ENCODE measurements at places on chromosomes 4 and X.

DNA sequence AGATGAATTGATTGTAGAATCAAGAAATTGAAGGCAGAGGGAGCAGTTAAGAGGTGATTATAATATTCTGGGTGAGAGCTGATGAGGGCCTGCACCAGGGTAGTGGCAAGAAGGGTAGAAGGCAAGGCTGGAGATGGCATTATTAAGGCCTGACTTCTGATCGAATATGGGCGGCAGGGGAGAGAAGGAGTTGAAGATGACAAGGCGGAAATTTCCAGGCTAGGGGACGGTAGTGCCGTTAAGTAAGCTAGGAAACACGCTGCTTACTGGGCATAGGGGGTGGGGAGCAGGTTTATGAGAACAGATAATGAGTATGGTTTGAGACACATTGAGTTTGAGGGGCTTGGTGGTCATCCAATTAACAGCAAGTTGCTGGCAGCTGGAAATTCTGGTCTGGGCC lies 19.5 kb downstream of the BCORL1 start:
- DNase-seq: no peak

DNA sequence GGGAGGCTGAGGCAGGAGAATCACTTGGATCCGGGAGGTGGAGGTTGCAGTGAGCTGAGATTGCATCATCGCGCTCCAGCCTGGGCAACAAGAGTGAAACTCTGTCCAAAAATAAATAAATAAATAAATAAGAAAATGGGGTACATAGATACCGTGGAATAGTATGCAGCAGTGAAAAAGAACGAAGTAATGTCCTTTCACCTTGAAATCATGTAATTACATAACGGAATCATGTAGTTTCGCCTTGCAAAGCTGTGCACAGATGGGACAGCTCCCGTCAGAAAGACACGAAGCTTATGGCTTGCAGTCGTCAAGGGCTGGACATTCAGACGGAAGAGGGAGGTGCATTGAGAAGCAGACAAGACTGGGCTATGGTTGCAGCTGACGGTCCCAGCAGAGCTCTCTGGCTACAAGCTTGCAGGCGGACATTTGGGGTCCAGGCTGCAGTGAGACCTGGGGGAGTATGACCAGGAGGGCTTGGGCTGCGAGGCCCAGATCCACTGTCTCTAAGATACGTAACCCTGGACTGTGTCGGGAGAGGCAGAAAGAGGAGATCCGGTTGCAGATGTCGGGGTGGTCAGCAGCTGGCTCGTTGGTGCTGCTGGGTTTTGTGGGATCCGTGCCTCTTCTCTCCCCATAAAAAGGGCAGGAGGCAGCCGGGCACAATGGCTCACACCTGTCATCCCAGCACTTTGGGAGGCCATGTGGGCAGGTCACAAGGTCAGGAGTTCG lies 6.2 kb upstream of the P2RY8 start:
- no peak for DNase-seq

DNA sequence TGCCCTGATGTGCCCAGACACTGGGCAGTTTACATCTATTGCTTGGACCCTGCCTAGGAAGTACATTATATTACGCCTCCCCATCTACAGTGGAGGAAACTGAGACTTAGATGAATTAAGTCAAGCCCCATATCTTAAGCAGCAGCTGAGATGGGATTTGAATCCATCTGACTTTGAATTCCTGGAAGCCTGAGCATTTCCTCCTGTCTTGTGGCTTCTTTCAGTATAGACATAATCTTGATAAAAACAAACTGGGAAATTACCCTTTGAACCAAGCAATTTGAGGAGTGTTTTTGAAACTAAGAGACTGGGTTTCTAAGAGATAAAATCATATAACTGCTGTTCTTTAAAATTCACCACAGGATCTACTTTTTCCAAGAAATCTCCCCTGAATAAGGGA lies 18.6 kb downstream of the LIMCH1 start:
- DNase-seq: no peak

DNA sequence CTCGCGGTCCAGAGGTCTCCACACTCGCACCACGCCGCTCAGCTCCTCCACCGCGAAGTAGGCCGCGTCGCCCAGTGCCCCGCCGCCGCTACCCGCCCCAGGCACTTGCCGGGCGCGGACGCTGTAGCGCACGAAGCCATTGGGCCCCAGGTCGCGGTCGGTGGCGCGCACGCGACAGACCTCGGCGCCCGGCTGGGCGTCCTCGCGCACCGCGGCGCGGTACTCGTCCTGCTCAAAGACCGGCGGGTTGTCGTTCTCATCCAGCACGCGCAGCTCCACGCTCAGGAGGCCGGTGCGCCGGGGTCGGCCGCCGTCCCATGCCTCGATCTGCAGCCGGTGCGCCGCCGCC lies 1.4 kb downstream of the DCHS2 start:
- DNase-seq: no peak

Measured in CD4-positive, alpha-beta T cell treated with Interleukin-21 for 1 hour (primary cell).